Effector CD8-positive, alpha-beta T cell (primary cell): ENCODE measurements at places on chromosomes 7 and 10.

- no peak for DNase-seq
Observed at GRCh38 chr10:75208181-75208580, 2.4 kb upstream of the VDAC2 start.

- no peak for DNase-seq
Observed at GRCh38 chr7:97973206-97973658, 16.8 kb downstream of the OCM2 start.

DNA sequence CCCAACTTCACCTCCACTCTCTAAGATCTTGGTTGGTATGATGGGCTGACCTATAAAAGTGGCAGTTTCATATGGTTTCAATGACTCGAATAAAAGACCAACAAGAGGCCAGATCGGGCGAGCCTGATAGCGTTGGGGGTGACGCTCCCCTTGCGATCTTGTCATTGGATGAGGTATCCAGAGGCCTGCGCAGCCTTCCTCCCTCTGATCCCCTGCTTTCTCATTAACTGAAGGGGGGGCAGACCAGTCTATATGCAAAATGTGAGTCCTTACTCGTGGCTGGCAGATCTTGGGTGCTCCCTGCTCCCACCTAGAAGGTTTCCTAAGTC is 937 bp upstream of the COBL start:
- DNase-seq = no peak

GRCh38 chr7:42359946-42360345 is 122.9 kb upstream of the GLI3 start:
- no peak for DNase-seq

- no peak for DNase-seq
Observed at GRCh38 chr7:111027396-111027795, 63.5 kb upstream of the LRRN3 start.

- DNase-seq = no peak
Observed at GRCh38 chr10:124318076-124318475, 100.6 kb downstream of the OAT start.
